Thoracic aorta (tissue), 2 donors: ENCODE measurements at places on chromosomes 12 and 14.

- no peak for DNase-seq
Measured at GRCh38 chr12:27653661-27654060, 42.6 kb upstream of the REP15 start.

GRCh38 chr12:89702503-89702902, 6.1 kb downstream of the ATP2B1 start:
- DNase-seq = no peak

DNA sequence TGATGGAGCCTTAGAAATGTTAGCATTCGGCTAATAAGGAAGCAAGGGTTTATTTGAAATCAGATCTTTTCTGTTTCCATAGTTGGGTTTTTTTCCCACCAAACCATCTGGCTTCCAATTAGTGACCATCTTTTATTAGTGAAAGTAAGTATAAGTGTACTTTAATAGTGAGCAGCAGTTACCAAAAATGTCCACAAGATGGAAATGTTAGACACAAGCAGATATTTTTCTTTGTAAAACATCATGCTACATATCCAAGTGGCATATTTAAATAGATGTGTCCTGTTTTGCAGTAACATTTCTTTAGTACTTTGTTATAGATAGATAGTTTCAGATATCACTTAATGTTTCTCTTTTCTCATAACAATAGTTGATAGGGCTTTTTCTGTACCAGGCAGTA, 28.8 kb downstream of the YEATS4 start:
- no peak for DNase-seq

DNA sequence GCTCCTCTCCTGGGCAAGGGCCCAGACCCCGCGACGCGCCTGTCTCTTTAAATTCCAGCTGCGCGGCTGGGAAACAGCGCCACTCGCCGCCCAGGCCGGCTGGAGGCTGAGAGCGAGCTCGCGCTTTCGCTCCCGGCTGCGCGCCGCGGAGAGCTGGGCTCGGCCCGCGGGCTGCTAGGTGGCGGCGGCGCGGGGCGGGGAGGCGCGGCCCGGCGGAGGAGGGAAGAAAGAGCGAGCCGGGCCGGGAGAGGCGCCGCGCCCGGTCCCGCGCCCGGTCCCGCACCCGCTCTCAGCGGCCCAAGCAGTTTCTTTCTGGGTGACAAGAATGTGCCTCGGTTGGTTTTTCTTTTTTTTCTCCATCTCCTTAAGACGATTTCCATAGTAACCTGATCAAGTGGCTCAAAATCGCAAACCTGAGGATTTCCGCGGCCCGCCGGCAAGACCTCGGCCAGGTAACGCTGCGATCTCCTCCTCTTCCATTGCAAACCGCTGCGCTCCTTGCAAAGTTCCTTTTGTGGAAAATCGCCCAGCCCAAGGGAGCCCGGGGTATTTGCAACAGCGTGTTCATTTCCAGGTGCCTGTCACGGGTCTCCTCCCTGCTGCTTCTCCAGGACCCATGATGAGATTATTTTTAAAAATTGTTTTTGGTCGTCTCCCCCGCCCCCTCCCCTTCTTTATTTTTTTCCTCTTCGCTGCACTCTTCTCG, 259.5 kb upstream of the E2F7 start:
- no peak for DNase-seq

- no peak for DNase-seq
Measured at GRCh38 chr12:120846721-120847120, 57.4 kb downstream of the SPPL3 start.
